ENCODE measurements at places on chromosomes 11 and 22.

DNA sequence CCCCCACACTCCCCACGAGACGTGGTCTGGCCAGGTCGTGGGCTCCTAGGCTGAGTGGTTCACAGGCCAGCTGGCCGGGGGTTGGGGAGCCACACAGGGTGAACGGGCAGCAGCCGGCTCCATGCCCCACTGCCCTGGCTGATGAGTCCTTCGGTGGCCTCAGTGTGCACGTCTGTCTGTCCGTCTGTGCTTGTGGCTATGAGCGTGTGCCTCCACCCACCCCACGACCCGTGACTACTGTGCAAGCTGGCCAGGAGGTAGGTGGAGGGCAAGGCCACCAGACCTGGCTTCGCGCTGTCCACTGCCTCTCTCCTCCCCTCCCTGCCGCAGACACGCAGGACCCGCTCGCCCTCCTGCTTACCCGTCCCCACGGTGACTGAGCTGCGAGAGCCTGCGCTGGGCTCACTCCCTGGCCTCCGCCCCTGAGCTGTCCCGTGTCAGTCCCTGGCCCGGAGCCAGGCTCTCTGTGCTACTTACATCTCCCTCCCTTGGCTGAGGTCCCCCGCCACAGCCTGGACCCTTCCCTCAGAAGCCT, 14.1 kb downstream of the CSDC2 start:
- no peak for DNase-seq

- DNase-seq, result peak; percentile 78
Measured at GRCh38 chr22:38820020-38820419, 23.8 kb downstream of the NPTXR start.

DNA sequence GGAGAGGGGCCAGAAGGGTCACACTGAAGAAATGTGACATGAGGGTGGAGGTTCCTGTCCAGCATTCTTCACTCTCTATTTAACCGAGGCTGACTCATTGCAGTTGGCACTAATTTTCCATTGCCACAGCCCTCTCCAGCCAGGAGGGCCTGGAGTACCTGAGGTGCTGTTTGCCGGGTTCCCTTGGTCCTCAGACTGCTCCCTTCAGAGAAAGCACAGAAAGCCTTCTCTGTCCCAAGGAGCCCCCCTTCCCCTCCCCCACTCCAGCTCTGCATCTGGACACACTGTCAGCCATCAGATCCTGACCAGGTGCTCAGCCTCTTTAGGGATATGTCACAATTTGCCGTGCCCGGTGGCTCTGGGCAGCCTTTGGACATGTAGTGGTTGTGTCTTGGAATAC, 3.2 kb upstream of the C11orf91 start:
- DNase-seq, result no peak

- DNase-seq, result no peak
Measured at GRCh38 chr11:11025087-11025486, 167.2 kb upstream of the ZBED5 start.

DNA sequence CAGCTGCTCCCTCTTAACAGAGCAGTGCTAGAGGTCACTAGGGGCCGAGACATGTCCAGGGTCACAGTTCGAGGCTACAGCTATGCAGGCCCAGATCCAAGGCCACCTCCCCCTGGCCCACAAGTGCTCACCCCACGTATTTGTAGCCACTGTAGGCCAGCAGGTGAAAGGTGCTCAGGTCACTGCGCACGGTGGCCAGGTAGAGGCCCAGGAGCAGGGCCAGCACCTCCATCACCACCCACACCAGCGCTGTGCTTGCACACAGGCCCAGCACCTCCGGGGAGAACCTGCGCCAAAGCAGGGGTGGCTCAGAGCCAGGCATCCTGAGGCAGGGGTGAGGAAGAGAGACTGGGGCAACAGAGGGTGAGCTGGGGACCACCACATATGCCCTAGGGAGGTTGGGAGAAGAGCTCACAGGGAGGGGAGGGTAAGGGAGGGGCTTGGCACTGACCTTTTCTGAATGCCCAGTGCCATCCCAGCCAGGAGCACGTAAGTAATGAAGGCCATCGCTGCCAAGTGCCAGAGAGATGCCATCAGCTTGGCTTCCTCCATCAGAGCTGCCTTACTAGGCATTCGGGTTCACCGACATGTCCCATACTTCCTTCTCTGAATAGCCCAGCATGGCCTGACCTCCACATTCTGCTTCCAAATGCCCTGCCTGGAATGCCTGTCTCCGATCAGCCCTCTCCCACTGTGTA, 3.5 kb downstream of the YIF1A start:
- DNase-seq, result no peak

GRCh38 chr11:75554258-75555022, 7.6 kb upstream of the SERPINH1 start:
- no peak for DNase-seq

- DNase-seq, result no peak
Measured at GRCh38 chr11:102458548-102458947, 6.0 kb upstream of the TMEM123 start.

- DNase-seq, result peak; percentile 39
Measured at GRCh38 chr22:20211997-20212753, 55.9 kb downstream of the RTN4R start.

GRCh38 chr22:19807914-19808872, 46.5 kb downstream of the GNB1L start:
- DNase-seq, result no peak

DNA sequence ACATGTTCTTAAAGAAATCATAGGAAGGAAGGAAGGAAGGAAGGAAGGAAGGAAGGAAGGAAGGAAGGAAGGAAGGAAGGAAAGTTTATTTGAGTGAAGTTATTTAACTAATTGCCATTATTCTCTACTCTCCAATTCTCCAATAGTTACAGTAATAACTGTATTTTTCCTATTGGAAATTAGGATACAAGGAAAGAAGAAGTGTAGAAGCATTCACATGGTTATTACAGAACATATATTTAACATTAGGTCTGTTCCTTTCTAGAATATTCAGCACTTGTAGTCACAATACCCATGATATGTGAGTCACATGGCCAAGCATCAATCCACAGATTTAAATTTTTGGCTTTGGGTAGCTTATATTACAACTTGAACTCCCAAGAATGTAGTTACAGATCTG, 230.6 kb downstream of the SOX6 start:
- no peak for DNase-seq

DNA sequence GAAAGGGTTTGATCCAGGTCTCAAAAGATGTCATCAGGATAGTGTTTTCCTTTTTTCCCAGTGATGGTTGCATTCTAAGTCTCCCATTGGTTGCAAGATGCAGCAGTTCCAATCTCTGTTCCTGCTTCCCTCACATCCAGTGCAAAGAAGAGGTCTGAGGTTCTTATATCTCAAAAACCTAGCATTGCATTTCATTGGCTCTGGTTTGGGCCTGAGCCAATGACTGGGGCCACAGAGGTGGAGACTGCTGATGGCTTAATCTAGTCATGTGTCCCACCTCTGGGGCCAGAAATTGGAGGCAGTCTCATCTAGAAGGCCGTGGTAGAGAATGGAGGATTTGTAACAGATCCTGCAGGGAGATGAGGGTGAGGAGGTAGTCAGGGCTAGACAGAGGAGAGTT, 13.2 kb upstream of the MICAL2 start:
- no peak for DNase-seq

- DNase-seq, result no peak
Measured at GRCh38 chr11:62013537-62014476, 46.4 kb upstream of the FTH1 start.

DNA sequence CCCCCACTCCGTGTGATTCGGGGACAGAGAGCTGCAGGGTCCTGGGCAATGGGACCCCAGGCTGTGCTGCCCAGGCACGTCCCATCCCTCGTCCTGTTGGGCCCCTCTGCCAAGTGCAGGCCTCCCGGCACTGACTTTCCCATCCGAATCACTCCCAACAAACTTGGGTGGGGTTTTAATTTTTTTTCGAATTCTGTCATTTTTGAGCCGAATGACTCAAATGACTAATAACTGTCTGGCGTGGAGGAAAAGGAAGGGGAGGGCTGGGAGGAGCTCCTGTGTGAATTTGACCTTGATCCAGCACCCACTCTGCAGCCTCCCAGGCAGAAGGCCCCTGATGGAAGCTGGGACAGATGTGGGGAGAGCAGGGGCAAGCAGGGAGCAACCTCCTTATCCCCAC, 1173.2 kb downstream of the BRD1 start:
- no peak for DNase-seq

- no peak for DNase-seq
Measured at GRCh38 chr11:55707029-55707428, 45.0 kb downstream of the OR4C6 start.

GRCh38 chr22:31199187-31199586, 12.9 kb upstream of the LIMK2 start:
- DNase-seq, result no peak

GRCh38 chr11:96229354-96229977, 113.5 kb downstream of the MAML2 start:
- no peak for DNase-seq

DNA sequence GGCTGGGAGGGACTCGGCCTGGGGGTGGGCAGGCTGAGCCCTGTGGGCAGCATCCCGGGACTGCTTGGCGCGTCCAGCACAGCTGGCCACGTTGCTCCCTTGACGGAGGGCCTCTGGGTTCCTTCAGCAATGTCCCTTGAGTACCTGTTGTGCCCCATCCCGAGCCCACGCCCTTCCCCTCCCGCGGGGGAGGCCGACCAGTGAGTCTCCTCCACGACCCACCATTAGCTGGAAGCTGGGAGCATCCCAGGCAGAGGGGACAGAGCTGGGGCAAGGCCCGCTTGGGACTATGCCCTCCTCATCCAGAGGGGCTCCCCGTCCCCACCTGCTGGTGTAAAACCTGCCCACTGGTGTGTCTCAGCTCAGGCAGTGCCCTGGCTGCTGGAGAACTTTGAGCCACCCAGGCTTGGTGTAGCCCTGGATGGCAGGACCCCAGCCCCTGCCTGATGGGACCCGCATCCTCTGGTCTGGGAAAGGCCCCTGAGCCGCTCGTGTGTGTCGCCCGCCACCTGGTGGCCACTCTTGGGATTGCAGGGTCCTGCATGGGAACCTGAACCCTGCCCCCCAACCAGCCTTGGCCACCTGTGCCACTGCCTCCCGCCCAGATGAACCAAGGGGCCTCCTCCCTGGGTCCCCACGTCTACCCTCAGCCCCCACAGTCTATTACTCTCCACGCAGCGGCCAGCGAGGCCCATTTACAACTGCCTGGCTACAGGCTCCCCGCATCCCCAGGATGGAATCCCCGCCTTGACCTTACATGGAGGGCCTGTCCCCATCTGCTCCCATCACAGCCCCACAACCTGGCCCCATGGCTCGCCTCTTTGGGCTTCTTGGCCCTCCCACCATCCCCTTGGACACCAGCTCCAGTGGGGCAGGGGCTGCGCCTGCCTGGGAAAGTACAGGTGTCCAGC, 16.6 kb upstream of the ARHGAP8 start:
- DNase-seq, result peak; percentile 26

DNA sequence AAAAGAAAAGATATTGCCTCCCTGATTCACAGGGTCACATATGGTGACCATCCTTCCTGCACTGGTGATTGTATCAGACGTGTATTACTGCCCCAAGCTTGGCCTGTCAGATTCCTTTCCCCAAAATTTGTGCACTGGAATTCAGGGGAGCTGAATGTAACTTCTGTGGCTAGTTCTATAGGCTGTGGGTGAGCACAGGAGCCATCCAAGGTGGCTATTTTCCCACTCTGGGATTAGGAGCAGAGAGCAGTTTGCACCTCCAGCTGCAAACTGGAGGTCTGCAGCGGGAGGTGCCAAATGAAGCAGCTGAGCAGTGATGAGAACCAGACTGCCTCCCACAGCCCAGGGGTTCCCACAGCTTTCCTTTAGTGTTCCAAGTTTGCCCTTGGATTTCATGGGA, 124.2 kb upstream of the PITPNB start:
- DNase-seq, result no peak

GRCh38 chr11:77072851-77073327, 6.1 kb downstream of the CAPN5 start:
- no peak for DNase-seq

DNA sequence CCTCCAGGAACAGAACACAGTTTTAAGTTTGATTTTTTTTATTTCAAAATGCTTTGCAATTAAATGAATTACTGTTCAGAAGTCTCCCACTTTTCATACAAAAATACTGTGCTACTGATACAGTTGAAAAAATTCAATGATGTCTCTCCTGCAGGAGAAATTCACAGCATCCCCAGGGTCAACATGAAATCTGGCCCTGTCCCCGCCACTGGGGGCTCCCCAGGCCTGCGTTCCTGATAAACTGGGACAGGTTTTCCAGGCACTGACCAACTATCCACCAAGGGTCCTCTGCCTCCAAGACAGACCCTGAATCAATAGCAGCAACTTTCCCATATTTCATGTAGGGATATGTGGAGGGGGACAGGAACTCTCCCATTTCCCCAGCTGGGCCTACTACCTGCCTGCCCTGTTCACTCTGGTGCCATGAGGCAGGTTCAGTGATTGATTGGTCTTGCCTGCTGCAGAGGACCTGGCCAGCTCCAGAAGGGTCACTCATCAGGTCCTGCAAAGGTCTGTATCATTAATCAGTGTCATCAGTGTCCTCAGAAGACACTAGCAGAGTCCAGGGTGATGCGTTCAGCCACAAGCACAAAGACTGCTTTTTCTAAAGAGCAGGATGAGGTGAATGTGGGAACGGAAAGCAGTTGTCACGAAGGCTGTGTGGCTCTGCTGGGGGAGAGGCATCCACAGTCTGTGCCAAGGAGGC, 43.4 kb downstream of the PISD start:
- no peak for DNase-seq

DNA sequence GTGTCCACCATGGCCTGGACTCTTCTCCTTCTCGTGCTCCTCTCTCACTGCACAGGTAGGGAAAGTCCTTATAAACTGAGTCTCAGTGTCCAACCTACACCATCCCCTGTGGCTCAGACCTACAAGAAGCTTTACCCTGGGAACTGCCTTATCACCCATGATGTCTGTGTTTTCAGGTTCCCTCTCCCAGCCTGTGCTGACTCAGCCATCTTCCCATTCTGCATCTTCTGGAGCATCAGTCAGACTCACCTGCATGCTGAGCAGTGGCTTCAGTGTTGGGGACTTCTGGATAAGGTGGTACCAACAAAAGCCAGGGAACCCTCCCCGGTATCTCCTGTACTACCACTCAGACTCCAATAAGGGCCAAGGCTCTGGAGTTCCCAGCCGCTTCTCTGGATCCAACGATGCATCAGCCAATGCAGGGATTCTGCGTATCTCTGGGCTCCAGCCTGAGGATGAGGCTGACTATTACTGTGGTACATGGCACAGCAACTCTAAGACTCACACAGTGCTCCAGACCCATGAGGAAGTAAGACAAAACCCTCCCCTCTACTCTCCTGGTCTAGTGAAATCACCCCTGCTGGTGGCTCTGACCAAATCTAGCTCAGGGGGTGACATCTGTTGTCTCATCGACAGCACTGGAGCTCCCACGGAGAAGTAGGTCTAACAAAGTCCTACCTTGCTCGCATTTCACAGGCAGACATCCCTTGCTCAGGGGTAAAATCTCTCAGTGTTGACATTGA, 74.3 kb downstream of the VPREB1 start:
- no peak for DNase-seq

DNA sequence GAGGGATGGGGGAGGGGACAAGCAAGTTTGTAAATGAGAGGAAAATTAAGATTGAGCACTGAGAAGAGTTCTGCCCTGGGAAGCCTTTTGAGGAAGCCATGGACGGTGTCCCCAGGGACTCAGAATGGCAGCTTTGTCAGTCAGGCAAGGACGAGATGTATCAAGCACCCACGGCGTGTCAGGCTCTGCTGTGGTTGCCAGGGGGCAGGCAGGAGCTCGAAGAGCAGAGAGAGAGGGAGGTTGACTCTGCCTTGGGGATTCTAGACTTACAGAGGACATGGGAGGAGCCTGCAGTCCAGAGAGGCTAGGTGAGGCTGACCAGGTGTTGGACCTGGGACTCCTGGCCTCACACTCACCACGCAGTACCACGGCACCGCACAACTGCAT, 29.1 kb upstream of the SYT7 start:
- DNase-seq, result peak; percentile 58
